A172 (cell line): ENCODE measurements at places on chromosomes 6 and 20.

GRCh38 chr6:3139090-3139903 is 18.0 kb downstream of the TUBB2A start:
- peak; percentile 41 for DNase-seq

DNA sequence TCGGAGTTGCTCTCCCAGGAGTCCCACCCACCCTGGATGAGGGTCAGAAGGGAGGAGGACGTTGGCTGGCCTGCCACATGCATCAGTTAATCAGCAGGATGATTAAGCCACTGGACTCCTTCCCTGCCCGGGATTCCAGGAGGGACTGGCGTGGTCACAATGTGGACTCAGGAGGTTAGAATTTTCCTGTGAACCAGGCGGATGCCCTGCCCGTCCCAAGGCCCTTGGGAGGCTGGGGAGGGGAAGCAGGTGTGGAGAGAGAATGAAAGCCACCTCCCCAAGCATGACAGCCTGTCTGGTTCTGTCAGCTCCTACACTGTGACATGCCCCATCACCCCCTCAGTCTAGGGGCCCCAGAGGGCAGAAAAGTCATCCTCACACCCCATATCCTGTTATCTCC is 11.6 kb upstream of the ITPR3 start:
- peak; percentile 94 for DNase-seq

GRCh38 chr6:90370493-90370959 is 73.9 kb upstream of the BACH2 start:
- no peak for DNase-seq

- DNase-seq, result peak; percentile 46
Observed at GRCh38 chr20:3686867-3687321, 5.1 kb upstream of the ADAM33 start.

GRCh38 chr20:45082468-45082867 is 18.5 kb downstream of the KCNS1 start:
- DNase-seq, result no peak

- DNase-seq, result no peak
Observed at GRCh38 chr6:7154341-7155139, 46.8 kb downstream of the RREB1 start.

- DNase-seq, result peak; percentile 47
Observed at GRCh38 chr6:132813173-132813856, 1.1 kb upstream of the RPS12 start.

DNA sequence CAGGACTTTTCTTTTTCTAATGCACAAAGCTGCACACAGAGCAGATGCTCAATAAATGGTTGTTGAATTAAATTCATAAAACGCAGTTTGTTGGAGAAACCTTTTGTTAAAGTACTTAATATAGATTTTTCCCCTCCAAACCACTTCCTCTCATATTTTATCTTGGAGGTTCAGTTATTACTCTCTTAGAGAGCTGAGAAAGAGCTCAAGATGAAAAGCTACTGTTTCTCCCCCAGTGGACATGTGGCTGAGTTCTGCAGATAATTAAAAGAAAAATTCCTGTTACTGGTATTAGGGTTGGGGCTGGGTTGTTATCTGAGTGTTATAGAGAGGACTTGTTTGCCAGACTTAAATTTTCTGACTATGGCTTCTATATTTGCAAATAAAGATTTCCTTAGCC is 294.0 kb downstream of the TBC1D7 start:
- no peak for DNase-seq

GRCh38 chr6:161736326-161736725 is 462.5 kb upstream of the AGPAT4 start:
- no peak for DNase-seq

DNA sequence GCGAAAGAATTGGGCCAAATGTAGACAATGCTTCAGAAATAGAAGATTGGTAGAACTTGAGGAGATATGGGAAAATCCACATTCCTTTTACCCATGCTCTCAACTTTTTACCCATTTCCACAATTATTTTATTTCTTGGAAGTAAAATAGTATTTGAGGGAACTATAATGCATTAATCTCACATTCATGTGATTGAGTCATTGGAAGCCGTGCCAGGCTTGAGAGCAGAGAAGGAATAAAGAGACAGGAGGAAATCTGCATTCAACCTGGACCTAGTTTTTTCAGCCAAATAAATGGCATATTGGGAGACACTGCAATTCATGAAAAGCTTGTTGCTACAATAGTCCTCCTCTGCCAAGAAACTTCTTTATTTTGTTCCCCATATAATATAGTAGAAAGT is 2.8 kb upstream of the NUP153 start:
- DNase-seq, result no peak

DNA sequence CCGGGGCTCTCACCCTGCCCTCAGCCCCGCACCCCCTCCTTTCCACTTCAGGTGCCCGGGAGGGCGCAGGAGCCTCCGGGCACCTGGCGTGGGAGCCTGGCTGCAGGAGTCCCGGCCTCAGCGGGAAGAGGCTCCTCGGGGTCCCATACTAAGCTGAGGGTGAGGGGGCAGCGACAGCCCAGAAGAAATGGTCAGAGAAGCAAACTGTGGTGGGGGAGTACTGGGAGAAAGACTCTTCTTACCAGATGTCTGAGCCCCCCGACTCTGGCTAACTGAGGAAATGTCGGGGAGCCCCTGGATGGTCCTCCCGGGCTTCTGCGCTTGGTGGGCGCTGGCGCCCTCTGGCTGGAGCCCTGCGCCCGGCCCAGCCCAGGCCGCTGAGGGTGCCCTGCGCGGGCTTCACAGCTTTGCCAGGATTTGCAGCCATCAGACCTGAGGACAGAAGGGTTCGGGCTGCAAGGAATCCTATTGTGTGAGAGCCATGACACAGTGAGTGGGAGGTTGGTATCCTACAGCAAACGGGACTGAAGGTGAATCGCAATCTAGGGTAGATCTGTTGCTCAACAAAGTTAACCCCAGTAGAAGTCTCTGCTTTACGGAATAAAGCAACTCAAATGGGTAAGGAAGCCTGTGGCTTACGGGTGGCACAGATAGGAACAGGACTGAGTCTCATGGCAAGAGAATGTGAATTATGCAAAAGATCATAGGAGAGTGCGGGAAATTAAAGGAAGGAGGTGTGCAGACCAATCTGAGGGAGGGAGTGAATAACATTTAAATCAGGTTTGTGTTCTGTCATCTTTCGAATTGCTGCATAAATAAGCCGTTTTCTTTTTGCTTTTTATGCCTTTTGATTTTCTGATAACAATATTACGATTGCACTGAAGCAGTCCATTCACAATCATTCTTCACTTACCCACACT is 639 bp upstream of the RCAN2 start:
- no peak for DNase-seq

DNA sequence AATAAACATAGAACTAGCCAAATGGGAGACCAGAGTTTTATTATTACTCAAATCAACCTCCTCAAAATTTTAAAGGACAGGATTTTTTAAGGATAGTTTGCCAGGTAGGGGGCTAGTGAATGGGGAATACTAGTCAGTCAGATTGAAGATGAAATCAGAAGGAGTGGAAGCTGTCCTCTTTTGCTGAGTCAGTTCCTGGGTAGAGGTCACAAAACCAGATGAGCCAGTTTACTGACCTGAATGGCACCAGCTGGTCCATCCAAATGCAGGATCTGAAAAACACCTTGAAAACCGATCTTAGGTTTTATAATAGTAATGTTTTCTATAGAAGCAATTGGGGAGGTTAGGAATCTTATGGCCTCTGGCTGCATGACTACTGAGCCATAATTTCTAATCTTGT is 558.2 kb downstream of the PKHD1 start:
- DNase-seq, result no peak

- DNase-seq, result no peak
Observed at GRCh38 chr6:125728739-125729138, 20.7 kb upstream of the HEY2 start.

- no peak for DNase-seq
Observed at GRCh38 chr6:37507690-37508421, 8.2 kb upstream of the CCDC167 start.

GRCh38 chr6:499617-500016 is 108.1 kb downstream of the IRF4 start:
- no peak for DNase-seq

- DNase-seq, result no peak
Observed at GRCh38 chr20:58344741-58345140, 35.2 kb downstream of the RAB22A start.

DNA sequence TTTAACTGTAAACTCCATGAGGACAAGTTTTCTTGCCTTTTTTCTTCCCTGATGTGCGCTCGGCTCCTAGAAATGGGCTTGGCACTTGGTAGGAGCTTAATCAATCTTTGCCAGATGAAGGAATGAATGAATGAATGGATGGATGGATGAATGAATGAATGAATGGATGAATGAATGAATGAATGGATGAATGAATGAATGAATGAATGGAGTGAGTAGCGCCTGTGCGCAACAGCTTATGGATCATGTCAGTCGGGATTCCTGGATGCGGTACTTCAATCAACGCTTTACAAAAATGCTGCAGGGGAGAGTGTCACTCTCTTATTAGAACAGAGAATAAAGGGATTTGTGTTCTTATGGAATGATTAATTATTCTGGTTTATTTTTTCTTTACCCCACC is 267.3 kb downstream of the TFAP2C start:
- DNase-seq, result no peak

DNA sequence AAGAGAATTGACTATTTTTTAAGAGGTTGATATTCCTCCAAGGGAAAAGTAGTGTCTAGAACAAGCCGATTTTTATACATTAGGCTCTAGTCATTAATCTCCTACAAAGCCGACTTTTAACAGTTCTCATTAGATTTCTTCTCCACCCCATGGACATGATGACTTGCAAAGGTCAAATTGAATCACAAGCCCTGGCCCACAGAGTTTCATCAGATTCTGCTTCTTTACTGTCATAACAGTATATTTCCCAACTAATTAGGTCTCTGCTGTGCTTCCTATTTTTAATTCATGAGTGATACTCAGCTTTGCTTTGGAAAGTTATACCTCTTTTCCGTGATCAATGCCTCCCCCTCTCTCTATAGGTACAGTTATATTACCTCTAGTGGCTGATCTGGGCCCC is 90.6 kb upstream of the ADGRB3 start:
- no peak for DNase-seq

DNA sequence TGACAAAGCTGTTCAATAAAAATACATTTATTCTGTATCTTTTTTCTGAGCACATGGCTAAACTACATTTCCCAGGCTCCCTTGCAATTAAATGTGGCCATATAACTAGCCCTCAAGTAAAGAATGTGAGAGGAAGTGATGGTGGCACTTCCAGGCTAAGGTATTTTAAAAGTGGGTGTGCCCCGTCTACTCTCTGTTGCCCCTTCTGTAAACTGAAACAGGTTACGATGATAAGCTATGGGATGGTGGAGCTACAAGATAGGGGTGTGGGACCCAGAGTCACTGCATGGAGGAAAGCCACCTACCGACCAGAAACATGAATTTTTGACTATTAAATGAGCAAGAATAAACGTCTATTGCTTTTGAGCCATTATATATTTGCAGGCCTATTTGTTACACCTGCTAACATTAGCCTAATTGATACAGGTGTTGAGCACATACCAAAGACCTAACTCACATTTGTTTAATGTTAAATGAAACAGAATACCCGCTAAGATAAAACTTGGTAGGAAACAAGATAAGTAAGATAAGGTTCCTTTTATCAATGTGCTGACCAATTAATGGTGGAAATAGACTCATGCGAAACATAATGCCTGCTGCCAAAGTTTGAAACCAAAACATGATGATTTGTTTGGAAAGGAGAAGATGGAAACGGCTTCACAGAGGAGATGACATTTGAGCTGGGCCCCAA is 3.1 kb downstream of the FYN start:
- DNase-seq, result no peak

DNA sequence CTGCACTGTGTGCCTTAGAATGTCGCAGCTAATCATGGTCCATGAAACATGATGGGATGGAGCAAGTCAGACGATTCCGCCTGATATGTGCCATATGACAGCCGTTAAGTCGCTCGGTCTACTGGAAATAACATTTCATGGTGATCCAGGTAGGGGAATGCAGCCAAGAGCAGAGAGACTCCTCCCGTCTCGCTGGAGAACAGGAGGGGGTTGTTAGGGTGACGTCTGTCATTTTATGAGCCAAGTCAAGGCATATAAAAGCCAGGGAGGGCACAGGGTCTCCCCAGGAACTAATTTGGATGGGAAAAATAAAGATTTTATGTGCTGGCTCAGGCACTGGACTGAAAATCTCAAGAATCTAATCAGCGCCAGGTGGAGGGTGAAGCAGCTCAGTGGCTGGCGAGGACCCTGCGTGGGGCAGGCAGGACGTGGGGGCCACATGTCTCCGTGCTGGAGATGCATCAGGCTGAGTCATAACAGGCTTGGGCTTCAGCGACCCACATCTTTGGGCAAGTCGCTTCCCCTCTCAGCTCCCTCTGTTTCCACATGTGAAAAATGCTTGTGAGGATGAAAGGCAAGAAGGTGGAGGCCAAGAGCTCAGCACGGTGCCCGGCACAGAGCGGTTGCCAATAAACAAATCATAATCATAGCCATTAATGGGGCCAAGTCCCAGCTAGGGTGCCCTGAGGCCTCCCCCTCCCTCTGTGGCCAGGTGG is 234.6 kb downstream of the ANKRD60 start:
- DNase-seq, result no peak

DNA sequence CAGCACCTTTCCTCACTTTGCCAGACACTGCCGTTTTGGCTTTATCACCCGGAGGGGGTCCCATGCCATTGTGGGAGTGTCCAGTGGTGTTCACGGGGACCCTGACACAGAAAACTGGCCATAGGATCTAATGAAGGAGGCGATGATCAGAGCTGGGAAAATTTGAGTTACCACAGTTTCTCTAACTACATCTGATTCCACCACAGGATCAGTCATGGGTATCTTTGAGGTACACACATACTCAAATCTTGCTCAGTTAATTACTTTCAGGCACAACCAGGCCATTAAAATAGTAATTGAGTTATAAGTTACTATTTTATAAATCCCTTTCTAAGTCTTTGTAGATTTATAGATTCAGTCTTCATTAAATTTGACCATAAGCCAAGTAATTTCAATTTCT is 215.1 kb downstream of the PRL start:
- no peak for DNase-seq

GRCh38 chr6:95767897-95768463 is 190.6 kb downstream of the MANEA start:
- DNase-seq, result no peak

DNA sequence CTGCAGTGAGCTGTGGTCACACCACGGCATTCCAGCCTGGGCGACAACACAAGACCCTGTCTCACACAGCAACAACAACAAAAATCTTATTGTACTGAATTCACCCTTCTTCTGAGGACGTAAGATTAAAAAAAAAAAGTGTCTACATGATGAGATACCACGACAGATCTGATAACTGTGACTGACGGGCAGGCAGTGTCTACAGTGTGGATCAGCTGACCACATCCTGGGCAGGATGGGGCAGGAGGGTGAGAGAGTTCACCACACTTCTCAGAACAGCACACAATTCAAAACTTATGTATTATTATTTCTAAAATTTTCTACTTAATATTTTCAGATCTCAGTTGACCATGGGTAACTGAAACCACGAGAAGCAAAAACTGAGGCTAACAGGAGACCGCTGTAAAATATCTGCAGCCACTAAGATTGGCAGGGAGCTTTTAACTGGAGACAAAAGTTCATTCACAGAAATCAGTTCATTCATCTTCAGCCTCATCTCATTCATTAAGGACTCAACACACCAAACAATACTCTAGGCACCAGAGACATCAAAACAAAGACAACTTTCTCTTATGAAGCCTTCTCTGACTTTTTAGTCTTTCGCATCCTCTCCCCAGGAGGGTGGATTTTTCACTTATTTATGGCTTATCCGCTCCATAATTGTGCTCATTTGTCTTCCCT is 15.7 kb upstream of the NHSL1 start:
- DNase-seq, result no peak
